ENCODE measurements at places on chromosomes 4 and X.

DNA sequence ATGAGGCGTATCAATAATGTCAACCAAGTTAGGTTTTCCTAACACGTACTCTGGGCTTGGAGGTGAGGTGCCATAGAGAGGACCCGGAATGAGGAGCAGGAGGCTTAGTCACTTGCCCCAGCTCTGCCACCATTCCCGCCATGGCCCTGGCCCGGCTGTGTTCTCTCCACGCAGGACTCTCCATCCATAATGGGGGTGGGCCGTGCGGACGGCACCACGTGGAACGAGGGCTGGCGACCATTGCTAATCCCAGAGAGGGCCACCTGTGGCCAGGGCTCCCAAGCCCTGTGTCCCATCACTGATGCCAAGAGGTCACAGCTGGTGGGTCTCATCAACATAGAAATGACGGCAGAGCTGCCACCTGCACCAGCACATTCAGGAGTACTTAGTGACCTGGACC is 76.4 kb downstream of the JAKMIP1 start:
- DNase-seq: no peak

GRCh38 chrX:7225338-7225737 is 77.4 kb upstream of the PUDP start:
- DNase-seq: no peak

GRCh38 chr4:109645874-109646710 is 57.2 kb downstream of the CASP6 start:
- DNase-seq: no peak

DNA sequence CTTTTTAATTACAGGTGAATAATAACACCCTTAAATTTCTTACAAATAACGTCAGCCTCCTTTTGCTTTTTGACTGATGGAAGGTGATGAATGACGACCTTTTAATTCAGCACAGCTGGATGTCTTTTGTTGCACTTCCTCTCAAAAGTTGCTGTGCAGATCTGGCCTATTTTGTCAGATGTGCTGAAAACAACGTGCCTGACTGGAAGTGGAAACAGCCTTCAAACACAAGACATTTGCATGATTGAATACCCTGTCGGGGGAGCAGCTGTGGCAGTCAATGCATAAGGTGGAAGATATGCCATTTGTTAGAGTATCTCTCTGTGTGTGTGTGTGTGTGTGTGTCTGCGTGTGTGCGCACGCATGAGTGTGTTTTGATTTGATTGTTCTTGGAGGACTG is 579.7 kb downstream of the SPRY1 start:
- DNase-seq: no peak

GRCh38 chrX:47264483-47265173 is 31.8 kb downstream of the USP11 start:
- no peak for DNase-seq

DNA sequence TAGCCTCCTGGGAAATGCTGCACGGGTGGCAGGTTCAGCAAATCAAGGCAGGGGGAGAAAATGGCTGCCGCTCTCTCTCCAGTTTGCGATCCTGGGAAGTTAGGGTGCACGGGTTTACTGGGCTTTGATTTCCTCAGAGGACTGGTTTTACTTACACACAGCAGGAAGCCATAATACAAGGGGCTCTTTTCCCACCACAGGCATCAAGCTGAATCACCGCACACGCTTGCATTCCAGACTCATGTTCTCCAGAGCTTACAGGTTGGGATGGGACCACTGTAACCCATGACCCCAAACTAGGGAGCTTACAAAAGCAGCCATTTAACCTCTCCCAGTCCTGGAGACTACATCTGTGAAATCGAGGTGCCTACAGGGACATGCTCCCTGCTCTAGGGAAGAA is 159.8 kb downstream of the DHRSX start:
- DNase-seq: no peak

DNA sequence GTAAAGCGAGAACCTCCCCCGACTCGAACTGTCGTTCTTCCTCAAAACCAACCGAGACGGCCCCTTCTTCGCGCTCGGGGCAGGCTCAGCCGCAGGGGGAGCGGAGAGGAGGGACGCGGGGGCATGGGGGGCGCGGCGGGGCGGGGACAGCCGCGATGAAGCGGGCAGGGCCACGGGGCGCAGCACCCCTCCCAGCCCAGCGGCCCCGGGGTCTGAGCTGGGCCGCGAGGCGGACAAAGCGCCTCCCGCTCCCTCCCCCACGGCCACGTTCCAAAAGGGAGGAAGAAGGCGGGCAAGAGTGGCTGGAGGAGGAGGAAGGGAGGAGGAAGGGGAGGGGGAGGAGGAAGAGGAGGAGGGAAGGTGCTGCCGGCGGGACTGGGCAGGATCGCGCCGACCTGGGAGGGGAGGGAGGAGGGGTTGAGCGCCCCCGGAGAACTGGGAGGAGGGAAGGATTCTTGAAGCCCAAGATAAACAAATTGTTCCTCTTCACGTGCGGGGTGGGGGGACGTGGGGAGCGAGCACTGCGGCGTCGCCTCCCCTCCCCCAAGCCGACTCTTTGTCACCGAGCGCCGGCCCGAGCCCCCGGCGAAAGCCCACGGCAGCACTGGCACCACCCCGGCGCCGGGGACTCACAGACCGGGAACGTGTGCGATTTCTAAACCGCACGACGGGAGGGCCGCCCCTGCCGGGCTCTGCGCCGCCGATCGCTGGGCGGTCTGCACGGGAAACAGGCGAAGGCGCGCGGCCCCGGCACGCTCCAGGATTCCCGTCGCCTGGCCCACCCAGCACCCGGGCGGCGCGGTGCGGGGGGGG is 2.9 kb downstream of the MAML3 start:
- peak; percentile 73 for DNase-seq

DNA sequence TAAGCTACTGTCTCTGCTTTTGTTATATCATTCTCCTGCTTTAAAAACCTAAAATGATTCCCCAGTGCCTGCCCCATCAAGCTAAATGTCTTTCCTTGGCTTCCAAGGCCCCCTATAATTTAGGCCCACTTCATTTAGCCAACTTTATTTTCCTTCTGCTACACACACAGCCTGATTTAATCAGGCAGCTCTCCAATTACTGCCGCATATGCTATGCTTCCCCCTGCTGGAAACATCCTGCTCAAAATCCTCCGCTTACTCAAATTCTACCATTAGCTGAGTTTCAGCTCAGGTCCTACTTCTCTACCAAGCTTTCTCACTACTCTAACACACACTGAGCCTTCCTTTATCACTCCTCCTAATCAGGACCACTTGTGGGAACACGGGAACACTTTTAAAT is 17.0 kb downstream of the LAMP2 start:
- no peak for DNase-seq

DNA sequence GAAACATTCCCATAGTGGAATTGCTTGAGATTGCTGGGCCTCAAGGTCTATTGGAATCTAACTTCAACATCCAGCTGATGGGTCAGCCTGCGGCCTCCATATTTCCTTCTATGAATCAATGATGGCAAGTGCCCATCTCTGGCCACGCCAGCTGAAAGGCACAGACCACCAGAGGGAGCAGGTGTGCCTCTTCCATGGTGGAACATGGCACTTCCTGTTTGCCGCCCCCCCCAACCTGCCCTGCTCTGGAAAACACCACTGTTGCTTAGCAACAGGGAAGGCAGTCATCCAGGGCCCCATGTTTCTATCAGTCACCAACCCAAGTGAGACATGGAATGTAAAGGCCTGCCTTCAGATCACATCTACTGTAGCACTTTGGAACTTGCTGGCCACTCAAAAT is 11.6 kb downstream of the PAGE4 start:
- DNase-seq: peak; percentile 8

DNA sequence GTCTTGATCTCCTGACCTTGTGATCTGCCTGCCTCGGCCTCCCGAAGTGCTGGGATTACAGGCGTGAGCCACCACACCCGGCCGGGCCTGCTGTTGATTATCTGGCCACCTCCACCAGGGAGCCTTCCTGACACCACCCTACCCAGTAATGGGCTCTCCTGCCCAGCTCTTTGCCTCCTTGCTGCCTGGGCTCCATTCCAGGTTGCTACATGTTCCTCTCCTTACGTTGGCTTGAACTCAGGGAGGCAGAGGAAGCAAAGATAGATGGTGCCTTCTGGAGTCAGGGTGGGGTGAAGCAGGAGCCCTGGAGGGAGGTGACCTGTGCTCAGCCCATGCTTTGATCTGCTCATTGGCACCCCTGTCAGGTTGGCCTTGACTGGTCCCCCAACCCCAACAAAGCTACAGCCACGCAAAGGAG is 26.3 kb downstream of the FLNA start:
- DNase-seq: no peak

DNA sequence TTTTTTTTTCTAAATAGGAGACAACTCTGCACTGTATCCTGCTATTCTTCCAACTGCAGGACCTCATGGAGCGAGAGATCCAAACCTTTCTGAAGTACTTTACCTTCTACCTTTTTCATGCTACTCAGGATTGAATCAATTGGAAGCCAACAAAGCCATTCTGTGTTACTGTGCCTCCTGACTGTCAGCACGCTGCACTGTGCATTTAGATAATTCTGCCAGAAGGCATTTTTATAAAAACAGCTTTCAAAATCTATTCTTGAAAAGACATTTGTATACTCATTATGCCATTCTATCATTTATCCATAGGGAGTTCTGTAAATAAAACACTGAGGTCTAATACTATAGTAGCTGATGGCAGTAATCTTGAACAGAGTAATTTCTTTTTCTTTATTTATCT is 142.8 kb downstream of the SLIT2 start:
- DNase-seq: no peak

DNA sequence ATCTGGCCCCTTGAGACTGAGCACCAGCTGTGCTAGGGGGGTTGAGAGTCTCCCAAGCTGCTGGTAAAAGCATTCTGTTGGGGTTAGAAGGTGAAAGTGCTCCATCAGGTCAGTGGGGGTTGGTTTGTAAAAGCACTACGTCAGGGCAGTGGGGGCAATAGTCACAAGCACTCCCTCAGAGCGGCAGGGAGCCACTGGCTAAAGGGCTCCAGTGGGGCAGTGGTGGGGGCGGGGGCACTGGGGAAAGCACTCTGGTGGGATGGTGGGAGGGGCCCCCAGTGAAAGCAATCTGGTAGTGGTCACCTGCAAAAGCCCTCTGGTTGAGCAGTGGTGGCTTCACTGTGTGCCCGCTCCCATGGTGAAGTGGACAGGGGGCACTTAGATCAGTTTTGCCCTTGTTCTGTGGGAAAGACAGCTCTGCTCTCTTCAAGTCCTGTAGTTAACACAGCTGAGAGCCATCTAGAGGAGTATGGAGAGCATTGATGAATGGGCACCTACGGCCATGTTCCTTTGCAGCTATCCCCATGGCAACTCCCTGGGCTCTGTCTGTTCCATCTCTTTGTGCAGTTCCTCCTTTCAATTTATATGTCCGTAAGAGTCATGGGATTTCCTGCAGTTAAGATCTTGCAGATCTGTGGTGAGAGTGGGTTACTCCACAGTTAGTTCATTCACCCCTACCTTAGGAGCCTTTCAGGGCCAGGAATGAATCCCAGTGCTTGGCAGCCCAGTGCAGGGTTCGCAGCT is 106.4 kb downstream of the SH3BGRL start:
- no peak for DNase-seq

GRCh38 chr4:119070301-119070700 is 65.3 kb upstream of the MYOZ2 start:
- no peak for DNase-seq

DNA sequence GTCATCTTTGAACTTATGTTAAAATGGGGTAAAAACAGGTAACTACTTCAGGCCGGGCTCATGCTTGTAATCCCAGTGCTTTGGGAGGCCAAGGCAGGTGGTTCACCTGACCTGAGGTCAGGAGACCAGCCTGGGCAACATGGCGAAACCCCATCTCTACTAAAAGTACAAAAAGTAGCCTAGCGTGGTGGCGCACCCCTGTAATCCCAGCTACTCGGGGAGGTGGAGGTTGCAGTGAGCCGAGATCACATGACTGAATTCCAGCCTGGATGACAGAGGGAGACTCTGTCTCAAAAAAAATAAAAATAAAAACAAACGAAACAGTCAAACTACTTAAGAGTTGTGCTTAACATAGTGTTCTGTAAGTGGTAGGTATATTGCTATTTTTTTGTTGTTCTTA is 2.5 kb downstream of the DDX3X start:
- no peak for DNase-seq

DNA sequence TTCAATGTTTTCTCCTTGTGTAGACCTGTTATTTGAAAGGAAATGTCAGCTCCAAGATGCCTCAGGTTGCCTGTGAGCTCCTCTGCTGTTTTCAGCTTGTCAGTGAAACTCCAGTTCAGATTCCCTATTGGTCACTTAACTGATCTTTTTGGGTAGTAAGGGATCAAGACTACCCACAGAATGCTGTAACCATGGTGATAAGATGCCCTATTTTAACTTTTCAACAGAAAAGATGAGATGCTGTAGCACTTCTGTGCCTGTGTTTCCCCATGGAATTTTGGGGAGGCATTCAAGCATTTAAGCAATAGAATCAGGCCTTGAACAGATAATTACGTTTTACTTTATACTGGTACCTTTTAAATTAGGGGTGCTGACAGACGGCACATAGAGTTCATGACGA is 106.6 kb upstream of the H2AZ1 start:
- no peak for DNase-seq

DNA sequence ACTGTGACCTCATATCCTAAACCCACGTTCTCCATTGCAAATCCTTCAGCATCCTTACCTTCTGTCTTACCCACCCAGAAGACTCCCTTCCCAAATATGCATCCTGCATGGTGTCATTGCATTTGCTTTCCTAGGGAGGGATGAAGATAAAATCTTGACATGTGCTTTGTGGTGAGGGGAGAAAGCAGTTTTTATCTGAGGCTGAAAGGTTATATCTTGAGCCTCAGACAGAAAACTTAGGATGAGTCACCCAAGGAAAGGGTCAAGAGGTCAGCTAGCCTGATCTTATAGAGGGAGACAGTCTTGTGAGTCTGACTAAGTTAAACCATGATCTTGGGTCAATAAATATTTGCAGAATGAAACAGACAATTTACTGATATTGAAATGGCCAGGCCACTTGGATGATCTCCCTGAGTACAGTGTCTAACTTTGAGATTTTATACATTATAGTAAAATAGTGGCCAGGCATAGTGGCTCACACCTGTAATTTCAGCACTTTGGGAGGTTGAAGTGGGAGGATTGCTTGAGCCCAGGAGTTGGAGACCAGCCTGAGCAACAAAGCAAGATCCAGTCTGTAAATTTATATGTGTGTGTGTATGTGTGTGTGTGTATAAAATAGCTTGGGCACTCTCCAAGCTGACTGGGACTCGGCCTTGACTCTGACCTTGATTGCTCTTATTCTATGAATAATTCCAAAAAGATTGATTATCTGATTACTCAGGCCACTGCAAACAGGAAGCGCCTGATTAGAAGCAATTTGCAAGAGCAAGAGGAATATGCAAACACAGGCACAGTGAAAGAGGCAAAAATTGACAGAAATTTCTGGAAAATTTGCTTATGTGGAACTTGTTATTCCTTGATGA is 15.4 kb upstream of the FAM9C start:
- no peak for DNase-seq

- no peak for DNase-seq
These were observed 104.5 kb downstream of the DRD5 start for GRCh38 chr4:9885958-9886357.

DNA sequence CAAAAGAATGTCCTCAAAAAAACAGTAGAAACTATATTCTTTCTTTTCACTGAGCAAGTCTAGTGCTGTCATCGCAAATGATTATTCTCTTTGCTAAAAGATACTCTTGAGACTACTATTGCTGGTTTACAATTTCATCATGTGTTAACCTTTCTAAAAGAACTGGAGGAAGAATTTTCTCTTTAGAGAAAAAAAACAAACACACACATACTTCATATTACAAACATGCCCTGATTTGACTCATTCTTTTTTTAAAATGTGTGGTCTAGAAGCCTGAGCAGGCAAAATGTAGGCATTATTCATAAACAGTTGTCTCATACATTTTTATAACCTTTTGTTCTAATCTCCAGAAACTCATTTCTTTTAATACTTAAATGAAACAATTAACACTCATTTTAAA is 60.6 kb upstream of the FAT4 start:
- no peak for DNase-seq

GRCh38 chr4:186676531-186677161 is 47.0 kb downstream of the FAT1 start:
- no peak for DNase-seq

Measured in central memory CD4-positive, alpha-beta T cell (primary cell).